ENCODE measurements at places on chromosomes 1 and 21. TPM values are rescaled to one million over a fixed set of nuclear protein-coding genes. Genes with fewer than 3 reads are reported as not detected.

DNA sequence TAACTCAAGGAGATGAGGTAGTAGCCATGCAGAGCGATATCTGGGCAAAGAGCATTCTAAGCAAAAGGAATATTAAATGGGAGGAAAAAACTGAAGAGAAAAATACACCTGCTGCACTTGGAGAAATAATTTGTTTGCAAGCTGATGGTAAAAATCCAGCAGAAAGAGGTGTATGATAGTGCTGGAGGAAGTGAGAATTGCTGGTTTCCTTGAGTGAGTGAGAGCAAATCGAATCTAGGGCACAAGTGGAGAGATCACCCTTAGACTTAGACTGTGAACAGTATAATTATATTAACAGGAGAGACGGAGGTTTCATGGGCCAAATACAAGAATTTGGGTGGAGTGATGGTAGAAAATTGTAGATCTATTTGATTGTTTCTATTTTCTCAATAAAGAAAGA, 2.7 kb upstream of the CR1 start:
- no peak for DNase-seq

- DNase-seq: peak; percentile 45
Measured at GRCh38 chr1:233723387-233723786, 109.5 kb downstream of the KCNK1 start.

DNA sequence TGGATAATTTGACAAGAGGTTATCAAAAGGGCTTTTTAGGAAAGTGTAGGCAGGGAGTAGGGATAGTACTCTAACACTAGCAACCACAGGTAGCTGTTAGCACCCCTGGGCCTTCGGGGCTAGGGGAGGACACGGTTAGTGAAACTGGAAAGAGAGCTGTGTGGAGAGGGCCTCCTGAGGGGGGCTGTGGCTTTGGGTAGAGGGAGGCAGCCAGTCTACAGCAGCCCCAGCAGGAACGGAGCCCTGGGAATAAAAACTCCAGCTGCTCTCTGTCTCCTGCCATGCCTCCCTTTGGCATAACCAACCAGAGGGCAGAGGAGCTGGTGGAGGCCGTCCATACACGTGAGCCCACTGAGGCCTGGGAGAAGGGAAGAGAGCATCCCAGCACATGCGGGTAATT, 223.2 kb downstream of the FOXD2 start:
- no peak for DNase-seq

DNA sequence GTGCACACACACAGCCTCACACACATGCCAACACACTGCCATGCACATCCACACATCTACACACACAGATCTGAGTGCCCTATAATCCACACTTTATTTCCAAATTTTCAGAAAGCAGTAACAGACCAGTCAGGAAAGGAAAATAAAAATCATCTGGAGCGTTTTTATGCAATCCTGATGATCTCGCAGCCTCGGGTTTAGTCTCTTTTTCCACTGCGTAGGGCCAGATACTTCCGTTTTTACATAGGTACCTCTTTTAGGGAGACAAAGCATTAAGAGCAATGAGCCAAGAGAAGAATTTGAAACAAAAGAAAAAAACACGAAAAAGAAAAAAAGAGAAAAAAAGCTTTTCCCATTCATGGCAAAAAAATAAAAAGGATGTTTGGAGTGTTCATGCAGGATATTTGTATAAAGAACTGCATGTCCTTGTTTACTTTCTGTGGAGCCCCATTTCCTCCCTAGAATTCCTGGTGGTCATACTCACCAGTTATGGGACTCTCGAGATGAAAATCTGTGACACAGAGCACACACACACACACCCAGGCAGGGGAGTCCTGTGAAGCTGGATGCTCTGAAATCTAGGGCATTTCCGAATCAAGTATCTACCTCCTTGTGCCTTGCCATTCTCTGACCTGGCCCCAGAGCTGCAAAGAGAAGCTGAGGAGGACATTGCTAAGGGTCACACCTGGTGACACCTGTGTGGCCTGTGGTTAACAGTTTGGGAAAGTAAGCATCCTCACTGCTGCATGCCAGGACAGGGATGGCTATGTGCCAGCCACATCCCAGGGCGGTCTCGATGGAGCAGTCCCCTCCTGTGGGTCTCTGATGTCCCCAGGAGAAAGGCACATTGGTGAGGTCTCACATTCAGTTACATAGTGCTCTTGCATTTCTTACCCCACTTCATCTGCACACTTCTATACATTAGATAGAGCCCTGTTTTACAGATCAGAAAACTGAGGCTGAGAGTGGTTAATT, 83.6 kb downstream of the RUNX1 start:
- DNase-seq: no peak

DNA sequence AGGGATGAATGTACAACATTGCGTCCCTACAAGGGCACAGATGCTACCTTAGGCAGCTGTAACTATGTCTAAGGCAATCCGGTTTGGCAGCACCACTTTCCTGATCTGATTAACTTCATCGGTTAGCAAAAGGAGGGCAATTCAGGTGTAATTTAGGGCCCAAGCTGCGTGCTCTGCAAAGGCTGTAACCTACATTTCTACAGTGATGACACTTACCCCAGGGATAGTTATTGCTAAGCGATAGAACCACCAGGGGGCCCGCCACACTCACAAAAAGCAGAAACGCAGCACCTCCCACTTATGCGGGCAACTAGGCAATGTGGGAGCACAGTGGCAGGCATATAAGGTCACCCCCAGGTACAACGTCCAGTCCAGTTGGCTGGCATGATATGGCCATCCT, 113.5 kb downstream of the GDAP2 start:
- DNase-seq: no peak

- no peak for DNase-seq
Measured at GRCh38 chr1:168263130-168263529, 17.5 kb upstream of the TBX19 start.

DNA sequence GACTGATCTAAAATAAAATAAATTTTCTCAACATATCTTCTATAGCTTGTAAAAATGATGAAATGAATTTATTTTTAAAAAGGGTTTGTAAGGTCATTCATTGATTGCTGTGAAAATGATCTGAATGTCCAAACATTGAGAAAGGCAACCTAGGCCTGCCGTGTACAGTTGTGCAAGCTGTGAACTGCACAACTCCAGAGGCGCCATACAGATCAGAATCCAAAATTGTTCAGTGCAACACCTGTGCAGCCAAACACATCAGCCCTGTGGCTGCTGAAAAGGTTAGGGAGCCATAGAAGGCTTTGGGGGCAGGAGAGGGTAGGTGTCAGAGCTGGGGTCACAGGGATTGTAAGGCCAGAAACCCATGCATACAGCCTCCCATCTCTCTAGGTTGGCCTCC, 9.9 kb upstream of the ZC3H12A start:
- no peak for DNase-seq

GRCh38 chr1:10054465-10054864, 21.7 kb downstream of the UBE4B start:
- no peak for DNase-seq

- DNase-seq: no peak
Measured at GRCh38 chr1:41323243-41323642, 38.0 kb upstream of the FOXO6 start.

DNA sequence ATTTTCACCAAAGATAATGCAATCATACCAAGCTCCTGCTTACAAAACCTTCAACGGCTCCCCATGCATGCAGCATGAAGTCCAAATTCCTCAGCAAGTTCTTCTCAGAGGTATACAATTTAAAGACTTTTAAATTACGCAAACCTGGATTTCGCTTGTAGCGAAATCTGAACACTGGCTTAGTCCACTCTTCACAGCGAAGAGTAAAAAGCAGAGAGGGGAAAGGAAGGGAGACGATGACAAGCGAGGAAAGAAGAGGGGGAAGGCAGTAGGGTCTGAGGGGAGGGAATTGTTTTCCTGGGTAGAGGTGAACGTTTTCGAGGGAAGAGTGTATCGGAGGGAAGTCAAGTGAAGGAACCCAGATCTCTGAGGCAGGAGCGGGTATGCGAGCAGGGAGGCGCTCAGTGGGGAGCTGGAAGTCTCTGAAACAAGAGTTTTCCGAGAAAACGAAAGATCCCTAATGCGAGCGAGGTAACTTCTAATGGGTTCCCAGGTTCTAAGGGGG, 790 bp downstream of the TESK2 start:
- no peak for DNase-seq

GRCh38 chr1:246332078-246332477, 175.0 kb downstream of the SMYD3 start:
- DNase-seq: no peak

The NDUFS2 gene
- total RNA-seq: 358 TPM

The KRTAP21-2 gene
- not detected for total RNA-seq

The ELAPOR1 gene
- total RNA-seq: 0.54 TPM
